ENCODE measurements at places on chromosomes 1 and 21.

DNA sequence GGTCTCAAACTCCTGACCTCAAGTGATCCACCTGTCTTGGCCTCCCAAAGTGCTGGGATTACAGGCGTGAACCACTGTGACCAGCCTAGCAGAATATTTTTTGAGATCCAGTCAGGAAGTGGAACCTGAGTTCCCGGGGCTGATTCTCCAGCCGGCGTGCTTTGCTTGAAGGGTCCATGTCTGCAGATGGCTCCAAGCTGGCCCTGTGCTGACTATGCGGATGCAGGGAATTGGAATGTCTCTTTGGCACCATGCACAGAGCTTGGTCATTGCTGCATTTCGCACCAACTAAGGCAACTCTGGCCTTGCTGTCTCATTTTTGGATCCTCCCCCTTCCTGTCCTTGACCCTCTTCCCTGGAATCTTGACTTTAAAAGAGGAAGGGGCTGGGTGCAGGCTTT is 28.1 kb downstream of the ARHGEF10L start:
- peak; percentile 61 for DNase-seq

GRCh38 chr1:223142795-223143536 is at the start of gene TLR5:
TSS of gene TLR5 (minus strand) at chr1:223143248. CDS start at chr1:223113031, 30,217 bp downstream.
- DNase-seq, result peak; percentile 46

GRCh38 chr1:6904476-6905170 is 119.4 kb downstream of the CAMTA1 start:
- no peak for DNase-seq

GRCh38 chr1:8381618-8382017 is 63.7 kb downstream of the SLC45A1 start:
- peak; percentile 28 for DNase-seq

DNA sequence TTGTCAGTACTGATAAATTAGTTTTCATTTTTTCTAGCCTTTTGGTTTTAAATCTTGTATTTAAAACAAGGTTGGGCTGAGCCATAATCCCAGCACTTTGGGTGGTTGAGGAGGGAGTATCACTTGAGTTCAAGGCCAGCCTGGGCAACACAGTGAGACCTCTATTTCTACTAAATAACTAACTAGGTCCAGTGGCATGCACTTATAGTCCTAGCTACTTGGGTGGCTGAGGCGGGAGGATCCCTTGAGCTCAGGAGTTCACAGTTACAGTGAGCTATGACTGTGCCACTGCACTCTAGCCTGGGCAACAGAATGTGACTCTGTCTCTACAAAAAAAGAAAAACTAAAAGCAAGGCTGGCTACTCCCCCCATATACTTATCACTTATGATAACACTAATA is 21.5 kb upstream of the TTC39A start:
- no peak for DNase-seq

DNA sequence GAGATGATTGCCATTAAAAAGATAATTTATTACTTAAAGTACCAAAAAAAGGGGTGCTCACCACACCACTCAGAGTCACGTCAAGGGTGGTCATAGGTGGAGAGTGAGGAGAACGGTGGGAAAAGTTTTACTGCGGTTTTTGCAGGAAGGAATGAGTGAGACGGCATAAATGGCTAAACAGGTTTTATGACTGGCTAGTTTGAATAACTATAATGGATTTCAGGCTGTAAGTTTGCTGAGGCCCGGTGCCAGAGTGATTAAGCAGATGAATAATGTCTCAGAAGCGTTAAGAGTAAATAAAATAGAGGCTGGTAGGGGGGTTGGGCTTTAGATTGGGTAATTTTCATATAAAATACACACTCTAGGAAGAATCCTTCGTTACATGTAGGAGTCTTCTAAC is 1337.8 kb downstream of the AMY1C start:
- no peak for DNase-seq

DNA sequence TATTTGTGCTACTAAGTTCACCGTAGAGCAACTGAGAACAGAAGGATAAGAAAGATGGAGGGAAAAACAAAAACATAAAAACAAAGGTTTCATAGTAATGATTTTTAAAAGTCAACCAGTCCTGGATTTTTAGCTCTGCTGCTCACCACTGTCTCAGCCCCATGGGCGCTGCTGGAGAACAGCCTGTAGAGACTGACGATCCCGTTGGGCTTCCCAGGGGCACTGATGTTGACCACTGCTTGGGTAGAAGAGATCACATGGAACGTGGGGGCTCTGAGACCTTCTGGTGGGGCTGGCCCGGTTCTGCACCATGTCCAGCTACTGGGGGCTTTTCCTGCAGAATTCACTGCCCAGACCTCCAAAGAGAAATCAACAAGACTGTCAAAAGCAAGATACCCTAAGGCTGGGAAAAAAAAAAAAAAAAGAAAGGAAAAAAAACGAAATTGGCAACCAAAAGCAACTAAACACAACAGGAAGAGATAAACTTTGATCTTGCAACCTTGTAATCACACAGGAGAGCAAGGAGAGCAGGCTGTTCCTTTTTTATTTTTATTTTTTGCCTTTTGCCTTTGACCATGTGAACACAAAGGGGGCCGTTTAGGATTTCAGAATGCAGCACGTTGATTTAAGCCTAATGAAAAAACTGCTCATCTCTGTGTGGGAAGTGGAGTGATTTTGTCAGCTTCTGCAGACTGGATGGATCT is 83.5 kb downstream of the KCTD3 start:
- DNase-seq, result no peak

- peak; percentile 59 for DNase-seq
These were observed 12.0 kb downstream of the PPFIA4 start for GRCh38 chr1:203038217-203038741.

DNA sequence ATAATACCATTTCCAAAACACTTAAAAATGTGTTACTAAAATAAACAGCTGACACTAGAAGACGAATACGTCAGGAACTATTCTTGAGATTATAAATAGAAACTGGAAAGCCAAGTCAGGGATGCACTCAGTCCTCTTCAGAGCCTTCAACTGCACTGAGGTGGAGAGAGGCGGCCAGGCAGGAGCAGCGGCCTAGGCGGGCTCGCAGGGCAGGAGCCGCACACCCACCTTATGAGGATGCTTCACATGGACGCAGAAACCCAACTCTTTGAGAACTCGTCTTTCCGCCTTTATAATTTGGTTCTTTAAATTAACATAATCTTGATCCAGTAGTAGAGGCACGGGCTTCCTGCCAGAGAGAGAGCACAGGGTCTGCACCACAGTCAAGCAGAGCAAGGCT is 4.0 kb downstream of the CCNL2 start:
- no peak for DNase-seq

GRCh38 chr1:156390469-156391365 is 21.7 kb downstream of the RHBG start:
- DNase-seq, result no peak

- no peak for DNase-seq
These were observed 1671.0 kb upstream of the B3GALT2 start for GRCh38 chr1:194857413-194857812.

GRCh38 chr1:93106226-93106625 is 27.1 kb downstream of the MTF2 start:
- DNase-seq, result no peak

DNA sequence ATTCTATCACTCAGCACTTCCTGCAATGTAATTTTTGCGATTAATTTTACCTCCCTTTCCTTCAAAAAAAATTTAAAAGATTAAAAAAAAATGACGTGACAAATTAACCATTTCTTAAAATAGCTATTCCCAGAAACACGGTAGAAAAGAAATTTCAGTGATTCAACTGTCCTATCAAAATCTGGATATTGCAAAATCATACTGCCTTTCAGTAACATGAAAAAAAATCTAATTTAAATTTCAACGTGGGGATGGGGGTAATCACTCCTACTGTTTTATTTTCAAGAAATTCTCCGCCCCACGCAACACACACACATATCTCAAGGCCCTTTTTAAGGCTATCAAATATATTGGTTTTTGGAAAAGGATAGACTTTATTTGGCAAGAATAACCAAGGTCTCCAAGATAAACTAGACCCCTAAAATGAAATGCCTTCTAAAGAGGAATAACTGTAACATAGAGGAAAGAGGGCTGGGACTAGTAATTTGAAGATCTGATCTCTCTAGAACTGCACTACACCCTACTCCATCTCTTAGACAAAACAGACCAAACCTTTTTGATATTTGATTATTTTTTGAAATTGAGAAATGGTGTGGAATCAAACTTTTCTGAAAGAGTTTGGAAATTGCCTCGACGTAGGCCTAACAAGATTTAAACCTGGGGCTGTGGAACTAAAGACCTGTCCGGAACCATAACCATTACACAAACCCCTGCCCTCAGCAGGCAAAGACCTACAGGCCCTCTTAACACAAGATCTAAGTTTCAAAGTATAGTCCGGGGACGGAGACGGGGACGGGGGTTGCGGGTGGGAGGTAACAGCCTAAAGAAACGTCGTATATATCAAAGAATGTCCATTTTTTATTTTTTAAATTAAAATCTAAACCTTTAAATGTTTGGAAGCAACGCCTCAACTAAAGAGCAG is 941 bp downstream of the ARNT start:
- peak; percentile 52 for DNase-seq

DNA sequence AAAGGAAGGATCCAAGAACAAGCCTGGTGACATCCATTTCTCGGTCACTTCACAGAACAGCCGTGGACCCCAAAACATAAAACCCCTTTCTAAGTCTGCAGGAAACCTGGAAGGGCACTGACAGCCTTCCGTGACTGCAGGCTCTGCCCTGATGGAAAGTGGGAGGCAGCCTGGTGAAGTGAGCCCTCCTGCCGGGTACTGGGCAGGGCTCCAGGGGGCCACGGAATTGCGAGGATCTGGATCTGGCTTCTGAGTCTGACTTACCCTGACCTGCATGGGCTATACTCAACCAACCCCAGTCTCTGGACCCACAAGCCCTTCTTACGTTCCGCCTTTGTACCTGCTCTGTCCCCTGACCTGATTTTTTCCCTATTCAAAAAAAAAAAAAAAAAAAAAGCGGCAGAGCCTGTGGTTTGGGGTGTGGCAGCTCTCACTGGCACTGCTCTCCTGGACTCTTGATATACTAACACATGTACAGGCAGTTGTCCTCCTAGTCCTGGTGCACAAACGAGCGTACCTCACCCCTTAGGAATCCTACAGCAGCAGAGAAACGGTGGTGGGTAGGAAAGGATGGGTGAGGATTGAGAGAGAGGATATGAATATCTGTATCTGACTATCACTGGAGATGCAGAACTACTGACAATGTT is 82.9 kb downstream of the BEND5 start:
- DNase-seq, result no peak

- DNase-seq, result peak; percentile 6
These were observed 31.5 kb downstream of the TMCO1 start for GRCh38 chr1:165737196-165737595.

DNA sequence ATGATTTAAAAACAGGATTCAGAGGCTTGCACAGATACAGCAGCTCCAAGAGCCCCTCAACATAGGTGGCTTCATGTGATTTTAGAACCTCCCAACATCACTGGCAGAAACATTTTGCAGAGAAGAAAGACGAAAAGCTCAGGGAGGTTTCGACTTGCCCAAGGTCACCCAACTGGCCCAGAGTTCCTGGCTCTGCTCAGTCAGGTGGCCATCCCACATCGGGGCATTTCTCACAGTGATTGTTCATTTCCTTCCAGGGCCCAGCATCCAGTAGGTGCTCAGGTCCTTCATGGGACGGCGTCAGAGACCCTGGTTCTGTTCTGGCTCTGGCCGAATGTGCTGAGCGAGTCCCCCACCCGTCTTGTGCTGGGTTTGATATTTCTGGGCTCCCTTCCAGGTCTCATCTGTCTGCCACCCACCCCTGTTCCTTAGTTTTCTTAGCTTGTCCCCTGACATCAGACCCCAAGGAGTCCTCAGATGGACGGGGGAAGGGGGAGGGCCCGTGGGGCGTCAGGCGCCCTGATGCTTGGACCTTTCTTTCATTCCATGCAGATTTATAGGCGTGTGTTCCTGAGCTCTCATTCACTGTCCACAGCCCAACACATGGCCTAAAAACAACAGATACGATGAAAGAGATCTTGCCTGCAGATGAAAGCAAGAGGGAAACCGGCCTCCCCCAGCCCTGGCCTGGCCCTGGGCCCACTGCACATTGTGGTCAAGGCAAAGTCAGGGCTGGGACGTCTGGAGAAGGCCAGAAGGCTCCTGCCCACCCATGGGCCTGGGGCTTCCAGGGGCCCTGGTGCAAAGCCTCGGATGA is 123.1 kb upstream of the ZBTB40 start:
- DNase-seq, result no peak

GRCh38 chr1:177739780-177740179 is 230.1 kb downstream of the SEC16B start:
- no peak for DNase-seq

- peak; percentile 19 for DNase-seq
These were observed 56.6 kb upstream of the EDN2 start for GRCh38 chr1:41540886-41541591.

DNA sequence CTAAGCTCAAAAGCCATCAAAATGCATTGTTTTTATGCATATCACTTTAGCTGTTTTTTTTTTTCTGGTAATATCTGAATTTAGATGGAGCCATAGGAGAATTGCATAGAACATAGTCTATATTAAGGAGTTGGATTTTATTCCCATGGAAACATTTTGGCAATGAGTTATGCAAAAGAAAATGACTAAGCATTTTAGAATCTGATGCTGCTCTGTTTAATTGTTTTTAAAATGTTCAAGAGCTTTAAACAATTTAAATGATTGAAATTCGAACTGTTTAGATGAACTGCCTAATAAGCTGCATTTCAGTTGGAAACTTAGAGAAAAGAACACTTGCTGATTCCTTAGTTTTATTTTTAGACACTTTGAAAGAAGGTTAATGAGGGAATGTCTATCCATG is 1531.5 kb upstream of the B3GALT2 start:
- DNase-seq, result peak; percentile 17

GRCh38 chr1:159705251-159705903 is 9.0 kb downstream of the CRP start:
- no peak for DNase-seq

- DNase-seq, result no peak
These were observed 95.6 kb upstream of the RAB3GAP2 start for GRCh38 chr1:220367833-220368232.

DNA sequence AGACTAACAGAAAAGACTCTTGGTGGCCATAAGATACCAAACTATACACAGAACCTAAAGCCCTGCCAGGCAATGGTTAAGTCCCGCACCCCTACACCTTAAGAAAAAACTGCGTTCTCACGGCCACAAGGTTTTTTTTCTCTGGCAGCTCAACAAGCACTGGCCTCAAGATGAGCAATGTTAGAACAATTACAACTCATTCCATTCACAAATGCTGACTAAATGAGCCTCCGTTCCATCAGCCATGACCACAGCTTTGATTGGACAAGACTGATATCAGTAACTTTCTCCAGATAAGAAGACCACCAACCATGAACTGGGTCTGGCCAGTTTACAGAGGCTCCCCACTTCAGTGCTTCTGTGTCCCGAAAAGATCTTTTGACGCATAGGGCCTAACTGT is 31.9 kb downstream of the SEC16B start:
- DNase-seq, result peak; percentile 68
